ENCODE measurements at places on chromosomes 1 and 21. TPM values are rescaled to one million over a fixed set of nuclear protein-coding genes. Genes with fewer than 3 reads are reported as not detected.
A peak's percentile ranks its signal among the peaks of the same experiment; 100 is the strongest.

GRCh38 chr1:119653839-119654170 is 5.7 kb upstream of the ZNF697 start:
- DNase-seq: no peak

DNA sequence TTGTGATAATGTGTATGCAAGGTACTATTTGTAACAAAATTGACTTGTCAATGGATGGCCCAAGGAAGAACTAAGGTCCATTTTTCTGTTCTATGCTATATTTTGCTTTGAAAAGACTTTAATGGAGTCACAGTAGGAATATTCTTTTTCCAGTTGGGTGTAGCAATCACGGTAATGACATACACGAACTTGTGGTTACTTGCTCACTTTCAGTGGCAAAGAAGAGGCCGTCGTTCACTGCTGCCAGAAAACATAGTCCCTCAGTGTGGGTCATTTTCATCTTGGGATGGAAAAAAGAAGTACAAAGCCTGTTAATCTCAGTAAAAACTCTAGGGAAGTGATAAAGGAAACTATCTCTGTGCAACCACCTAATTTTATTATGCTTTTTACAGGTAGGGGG is 47.8 kb upstream of the LAMC2 start:
- no peak for DNase-seq

DNA sequence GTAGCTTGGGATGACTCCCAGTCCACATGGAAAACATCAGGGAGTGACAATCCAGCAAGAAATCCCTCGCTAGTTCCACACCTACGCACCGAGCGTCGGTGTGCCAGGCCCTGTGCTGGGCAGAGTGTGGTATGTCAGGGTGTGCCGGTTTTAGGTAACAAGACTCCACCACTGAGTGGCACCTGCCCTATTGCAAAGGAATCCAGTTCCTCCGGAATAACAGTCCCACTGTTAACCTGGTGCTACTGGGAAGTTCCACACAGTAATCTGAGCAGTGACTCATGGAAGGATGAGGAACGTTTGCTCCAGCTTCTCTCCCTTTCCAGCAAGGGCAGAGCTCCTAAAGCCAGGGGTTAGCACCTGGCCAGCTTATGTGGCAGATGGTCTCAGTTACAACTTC is 14.3 kb downstream of the RNF207 start:
- DNase-seq: no peak

- no peak for DNase-seq
These were observed 12.1 kb downstream of the PGBD2 start for GRCh38 chr1:248918131-248918530.

DNA sequence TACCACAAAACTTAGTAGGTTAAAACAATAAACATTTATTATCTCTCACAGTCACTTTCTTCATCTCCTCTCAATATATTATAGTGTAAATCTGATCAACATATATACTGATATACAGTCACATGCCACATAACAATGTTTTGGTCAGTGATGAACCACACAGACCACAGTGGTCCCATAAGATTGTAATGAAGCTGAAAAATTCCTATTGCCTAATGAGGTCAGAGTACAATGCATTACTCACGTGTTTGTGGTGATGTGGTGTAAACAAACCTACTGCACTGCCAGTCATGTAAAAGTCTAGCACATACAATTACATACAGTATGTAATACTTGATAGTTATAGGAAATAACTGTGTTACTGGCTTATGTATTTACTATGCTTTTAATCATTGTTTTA is 30.1 kb downstream of the OLFML3 start:
- no peak for DNase-seq

GRCh38 chr1:226447932-226448665 is 40.2 kb upstream of the PARP1 start:
- DNase-seq: no peak

GRCh38 chr1:229092377-229093237 is 178.3 kb upstream of the RAB4A start:
- DNase-seq: no peak

- no peak for DNase-seq
These were observed 1144.1 kb upstream of the ADGRL2 start for GRCh38 chr1:80656641-80657040.

DNA sequence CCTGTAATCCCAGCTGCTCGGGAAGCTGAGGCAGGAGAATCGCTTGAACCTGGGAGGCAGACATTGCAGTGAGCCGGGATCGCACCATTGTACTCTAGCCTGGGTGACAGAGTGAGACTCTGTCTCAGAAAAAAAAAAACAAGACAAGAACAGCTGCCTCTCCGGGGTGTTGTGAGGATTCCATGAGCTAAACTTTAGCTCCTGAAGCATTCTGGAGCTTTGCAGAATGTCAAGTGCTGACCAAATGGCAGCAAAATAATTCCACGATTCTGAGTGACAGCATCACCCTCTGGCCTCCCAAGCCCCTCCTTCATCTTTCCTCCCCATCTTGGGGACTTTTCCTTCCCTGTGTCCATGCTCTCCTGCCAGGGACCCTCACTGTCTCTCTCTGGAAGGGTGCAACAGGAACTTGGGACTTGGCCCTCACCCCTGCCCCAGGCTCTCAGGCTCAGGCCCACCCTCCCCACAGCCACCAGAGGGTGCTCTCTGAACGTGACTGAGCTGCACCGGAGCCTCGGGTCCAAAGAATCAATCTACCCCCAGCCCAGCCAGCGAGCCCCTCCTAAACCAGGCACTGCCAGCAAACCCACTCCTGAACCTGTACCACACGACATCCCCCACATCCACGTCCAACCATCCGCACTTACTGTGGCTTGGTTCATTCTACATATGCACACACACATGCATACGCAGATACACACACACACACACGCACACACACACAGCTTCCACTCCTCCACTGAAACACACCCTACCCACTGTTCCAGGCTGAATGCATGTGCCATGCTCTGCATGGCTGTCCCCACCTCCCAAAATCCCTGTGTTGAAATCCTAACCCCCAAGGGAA is 45.7 kb downstream of the ACOT7 start:
- peak; percentile 77 for DNase-seq

DNA sequence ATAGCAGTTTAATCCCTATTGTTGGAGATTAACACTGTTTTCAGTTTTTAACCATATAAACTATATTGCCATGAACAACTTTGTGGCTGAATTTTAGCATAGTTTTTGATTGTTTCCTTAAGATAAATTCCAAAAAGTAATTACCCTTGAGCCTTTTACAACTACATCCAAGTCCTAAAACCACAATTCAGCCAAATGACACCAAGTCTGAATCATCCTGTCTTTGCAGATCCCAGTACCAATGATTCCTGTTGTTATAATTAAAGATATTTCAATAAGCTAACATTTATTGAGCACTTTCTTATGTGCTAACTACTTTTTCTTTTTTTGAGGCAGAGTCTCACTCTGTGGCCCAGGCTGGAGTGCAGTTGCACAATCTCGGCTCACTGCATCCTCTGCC is 35.6 kb downstream of the IL23R start:
- no peak for DNase-seq

Gene C4BPB
- total RNA-seq: not detected

Gene ERICH3
- total RNA-seq: 1.9 TPM

Gene SPRR1A
- total RNA-seq: not detected

Gene LIX1L
- 20.3 TPM for total RNA-seq

Gene RAB7B
- total RNA-seq: not detected

Gene BNIPL
- total RNA-seq: 1.4 TPM

Gene NBPF4
- total RNA-seq: not detected

Gene IL20
- total RNA-seq: not detected

Measured in glutamatergic neuron (in vitro differentiated cells).